ENCODE measurements at places on chromosomes 16 and 17.

DNA sequence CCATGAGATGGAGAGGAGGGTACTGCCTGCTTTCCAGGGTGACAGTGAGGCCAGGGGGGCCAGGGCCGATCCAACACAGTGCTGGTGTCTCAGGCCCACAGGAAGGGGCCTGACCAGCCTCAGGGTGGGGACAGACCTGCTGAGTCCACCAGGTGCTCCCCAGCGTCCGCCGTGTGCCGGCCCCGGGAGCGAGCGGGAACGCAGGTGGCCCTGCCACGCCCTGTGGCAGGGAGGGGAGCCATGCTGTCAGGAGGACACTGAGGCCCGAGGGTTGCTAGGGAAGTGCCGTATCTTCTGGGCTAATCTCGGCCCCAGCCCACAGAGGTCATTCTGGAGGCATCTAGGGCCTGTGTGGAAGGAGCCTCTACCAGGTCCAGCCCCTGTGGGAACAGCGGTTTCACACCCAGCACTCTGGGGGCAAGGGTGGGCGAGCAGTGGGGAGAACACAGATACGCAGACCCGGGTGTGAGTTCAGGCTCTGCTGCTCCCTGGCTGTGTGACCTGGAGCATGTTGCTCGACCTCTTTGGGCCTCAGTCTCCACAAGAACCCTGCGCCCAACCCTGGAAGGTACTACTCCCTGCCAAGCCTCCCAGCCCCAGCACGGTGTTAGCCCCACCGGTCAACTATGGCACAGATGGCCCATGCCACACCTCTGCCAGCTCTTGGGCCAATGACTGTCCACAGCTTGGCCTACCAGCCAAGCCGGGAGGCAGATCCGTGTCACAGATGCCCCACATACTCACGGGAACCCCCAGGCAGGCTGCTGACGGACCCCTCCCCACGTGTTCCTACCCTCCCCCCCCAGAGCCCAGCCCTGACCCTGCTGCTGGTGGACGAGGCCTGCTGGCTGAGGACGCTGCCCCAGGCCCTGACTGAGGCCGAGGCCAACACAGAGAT is 43.9 kb upstream of the ZC3H18 start:
- no peak for DNase-seq

DNA sequence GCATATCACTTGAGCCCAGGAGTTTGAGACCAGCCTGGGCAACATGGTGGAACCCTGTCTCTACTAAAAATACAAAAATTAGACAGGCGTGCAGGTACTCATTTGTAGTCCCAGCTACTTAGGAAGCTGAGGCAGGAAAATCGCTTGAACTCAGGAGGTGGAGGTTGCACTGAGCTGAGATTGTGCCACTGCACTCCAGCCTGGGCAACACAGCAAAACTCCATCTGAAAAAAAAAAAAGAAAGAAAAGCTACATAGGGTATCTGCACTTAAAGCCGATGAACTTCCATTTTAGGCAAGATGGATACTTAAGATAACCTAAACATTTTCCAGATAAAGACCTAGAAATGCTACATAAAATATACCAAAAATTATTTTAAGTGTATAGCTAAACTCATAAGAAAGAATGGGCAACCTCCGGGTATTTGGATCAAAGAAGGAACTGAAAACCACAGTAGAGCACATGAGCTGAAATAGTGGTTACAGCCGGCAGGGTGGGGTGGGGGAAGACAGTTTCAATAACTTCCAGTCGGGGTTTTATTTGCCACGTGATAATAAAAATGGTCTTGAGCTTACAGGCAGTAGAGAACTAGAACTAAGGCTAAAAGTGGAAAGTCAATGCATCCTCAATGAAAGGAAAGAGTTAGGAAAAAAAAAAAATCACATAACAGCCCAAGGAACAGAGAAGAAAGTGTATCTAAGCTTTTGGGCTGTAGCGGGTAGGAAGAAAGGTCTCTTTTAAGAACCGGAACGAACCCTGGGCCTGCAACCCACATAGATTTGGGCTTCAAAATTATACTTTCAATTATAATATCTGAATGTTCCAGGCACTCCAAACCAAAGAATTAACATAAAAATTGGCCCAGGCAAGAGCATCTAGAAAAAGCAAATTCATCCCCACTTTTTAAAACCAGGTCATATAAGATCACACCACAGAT is 53.1 kb downstream of the CFDP1 start:
- DNase-seq: no peak

DNA sequence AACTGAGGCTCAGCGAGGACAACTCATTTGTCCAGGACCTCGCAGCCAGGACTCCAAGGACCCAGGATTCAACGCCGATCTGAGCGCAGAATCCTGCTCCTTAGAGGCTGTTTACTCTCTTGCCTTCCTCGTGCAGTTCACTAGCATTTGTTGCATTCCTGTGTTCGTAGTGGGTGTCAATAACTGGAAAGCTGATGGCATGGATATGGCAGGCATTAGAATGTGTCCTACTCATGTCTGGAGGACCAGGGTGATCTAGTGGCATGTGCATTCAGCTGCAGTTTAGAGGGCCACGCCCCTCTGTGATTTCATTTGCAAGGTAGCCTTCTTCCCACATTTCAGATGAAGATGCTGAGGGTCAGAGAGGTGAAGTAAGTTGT is 510 bp downstream of the CRISPLD2 start:
- no peak for DNase-seq

DNA sequence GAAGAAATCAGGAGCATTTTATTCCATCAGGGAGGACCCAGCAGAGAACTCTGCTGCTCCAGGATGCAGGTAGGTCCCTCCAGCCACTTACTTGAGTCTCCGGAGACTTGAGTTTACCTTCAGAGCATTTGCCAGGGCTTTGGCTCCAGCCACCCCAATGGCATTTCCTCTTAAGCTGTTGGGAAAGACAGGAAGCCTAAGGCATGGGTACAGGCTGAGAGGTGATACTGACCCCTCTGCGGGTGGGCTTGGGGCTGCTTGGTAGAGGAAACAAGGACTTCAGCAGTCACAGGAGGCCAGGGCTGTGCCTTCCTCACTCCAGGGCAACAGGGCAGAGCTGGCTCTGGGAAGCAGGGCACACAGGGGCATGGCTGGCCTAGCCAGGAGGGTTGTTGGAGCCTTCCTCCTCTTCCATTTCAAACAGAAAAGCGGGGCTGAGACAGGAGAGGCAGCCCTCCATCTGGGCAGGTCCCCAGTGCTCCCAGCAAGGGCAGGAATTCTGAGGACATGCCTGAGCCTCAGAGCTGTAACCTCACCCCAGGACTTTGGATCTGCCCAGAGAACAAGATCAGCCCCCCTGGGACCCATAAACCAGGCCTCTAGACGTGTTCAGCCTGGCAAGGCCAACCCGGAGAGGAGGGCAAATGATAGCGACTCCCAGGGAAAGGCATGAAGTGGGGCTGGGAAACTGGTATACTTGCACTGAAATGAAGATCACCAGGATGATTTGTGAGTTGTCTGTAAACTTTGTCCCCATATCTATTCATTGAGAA is 34.4 kb downstream of the NLRC3 start:
- no peak for DNase-seq

- DNase-seq: no peak
Measured at GRCh38 chr17:3968886-3969524, 4.8 kb upstream of the ATP2A3 start.

DNA sequence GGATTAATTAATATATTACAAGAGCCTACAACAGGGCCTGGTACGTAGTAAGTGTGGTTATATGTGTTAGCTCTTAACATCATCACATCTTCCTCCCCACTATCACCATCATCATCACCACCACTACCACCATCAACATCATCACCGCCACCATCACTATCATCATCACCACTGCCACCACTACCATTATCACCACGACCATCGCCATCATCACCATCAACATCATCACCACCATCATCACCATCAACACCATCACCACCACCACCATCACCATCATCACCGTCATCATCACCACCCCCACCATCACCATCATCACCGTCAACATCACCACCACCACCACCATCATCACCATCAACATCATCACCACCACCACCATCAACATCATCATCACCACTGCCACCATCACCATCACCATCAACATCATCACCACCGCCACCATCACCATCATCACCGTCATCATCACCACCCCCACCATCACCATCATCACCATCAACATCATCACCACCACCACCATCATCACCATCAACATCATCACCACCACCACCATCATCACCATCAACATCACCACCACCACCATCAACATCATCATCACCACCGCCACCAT is 7.8 kb upstream of the IL4R start:
- DNase-seq: no peak

Data from LNCaP clone FGC (cell line).